ENCODE measurements at places on chromosomes 2 and 18.
A peak's percentile ranks its signal among the peaks of the same experiment; 100 is the strongest.

DNA sequence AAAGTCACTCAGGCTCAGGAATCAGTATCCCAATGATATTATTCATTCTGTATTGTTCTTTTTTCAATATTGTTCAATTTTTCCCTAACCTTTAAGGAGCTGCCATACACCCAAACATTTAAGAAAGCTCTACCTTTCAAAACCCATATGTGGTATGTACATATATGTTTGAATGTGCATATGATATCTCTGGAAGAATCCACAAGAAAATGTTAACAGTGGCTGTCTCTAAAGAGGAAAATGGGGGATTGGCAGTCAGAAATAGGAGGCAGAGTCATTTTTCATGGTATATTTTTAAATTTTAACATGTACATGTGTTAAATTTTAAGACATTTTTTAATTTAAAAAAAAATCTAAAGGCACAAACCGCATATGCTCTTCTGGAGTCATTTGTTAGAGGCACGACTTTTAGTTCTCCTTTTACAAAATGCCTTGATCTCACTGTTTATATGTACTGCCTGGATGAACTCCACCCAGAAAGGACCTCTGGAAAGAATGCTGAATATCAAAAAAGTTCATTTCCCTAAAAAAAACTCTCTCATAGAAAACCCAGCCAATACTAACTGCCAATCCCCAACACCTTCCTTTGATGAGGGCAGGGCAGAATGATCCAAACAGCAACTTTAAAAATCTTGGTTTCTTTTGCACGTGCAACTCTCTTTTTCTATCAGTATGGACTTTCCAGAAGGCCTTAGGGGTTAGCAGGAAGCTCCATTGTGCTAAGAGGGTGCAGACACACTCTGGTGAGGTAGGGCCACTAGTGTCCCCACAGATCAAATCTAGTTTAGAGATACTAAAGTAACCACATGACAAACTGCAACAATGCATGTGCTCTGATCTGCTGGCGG is 23.6 kb downstream of the KCTD1 start:
- no peak for DNase-seq

GRCh38 chr2:3285901-3286645 is 91.5 kb downstream of the EIPR1 start:
- peak; percentile 43 for DNase-seq

- no peak for DNase-seq
Measured at GRCh38 chr2:59254279-59254678, 1013.2 kb upstream of the FANCL start.

DNA sequence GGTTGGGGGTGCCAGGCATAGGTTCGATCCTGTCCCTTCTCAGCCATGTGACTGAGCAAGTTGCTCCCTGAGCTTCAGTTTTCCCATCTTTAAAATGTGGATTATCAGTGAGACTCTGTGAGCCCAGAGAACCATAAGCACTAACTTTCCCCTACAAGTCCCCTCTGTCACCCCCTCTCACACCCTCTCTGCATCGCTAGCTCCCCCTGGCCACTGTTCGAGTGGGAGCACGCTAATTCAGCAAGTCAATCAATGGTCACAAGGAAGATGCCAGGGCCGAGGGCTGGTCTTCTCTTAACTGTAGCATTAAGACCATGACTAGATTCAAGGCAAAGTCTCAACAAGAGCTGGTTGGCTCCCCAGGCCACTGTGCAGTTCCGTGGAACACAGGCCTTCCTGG is 66.2 kb downstream of the BCL2L11 start:
- DNase-seq: no peak

- peak; percentile 68 for DNase-seq
Measured at GRCh38 chr18:32469190-32469651, 1.5 kb downstream of the GAREM1 start.

DNA sequence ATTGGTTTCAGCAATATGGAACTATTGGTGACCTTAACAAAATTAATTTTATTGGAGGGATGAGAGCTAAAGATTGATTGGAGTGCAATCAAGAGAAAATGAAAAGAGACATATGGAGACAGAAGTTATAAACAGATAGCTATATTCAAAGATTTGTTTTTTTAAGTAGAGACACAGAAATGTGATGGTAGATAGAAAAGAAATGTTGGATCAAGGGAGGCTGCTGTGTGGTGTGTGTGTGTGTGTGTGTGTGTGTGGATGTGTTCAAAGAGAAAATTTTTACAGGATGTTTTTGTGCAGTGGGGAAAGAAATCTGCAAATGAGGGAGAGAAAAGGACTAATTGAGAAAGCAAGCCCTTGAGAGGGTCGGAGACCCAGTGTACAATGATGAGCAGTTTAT is 249.5 kb upstream of the SPHKAP start:
- DNase-seq: no peak

GRCh38 chr2:80499095-80499494 is 194.5 kb upstream of the LRRTM1 start:
- peak; percentile 68 for DNase-seq

- DNase-seq: no peak
Measured at GRCh38 chr18:11040823-11041656, 108.3 kb downstream of the PIEZO2 start.

DNA sequence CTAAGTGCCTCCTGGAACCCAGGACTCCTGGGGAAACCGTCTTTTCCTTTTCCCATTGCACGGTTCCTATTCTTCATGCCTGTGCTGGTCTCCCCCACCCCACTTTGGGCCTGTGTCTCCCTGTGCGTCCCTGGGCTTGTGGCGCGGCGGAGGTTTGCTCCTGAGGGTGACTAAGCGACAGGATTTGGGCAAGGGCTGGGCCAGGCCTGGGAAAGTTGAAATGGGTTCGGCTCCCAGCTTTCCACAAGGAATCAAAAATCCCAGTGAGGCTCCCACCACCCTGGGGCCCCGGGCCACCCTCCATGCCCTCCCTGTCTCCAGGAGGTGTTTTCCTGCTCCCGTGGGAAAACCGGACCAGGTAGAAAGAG is 197.6 kb downstream of the NDUFA10 start:
- no peak for DNase-seq

DNA sequence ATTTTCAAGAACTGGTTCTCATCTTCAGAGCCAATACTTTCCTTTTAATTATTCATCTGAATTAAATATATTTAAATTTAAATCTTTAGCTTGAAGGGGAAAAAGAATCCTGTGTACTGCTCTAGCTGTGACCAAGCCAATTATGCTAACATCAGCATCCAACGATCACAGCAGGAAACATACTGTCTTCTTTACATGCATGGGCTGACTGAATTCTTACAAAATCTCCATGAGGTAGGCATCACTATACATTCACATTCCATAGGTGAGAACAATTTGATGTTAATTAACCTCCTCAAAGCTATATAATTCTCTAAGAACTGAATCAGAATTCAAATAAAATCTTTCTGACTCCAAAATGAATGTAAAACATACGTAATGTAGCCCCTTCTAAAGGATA is 118.8 kb upstream of the MAP2 start:
- DNase-seq: no peak

DNA sequence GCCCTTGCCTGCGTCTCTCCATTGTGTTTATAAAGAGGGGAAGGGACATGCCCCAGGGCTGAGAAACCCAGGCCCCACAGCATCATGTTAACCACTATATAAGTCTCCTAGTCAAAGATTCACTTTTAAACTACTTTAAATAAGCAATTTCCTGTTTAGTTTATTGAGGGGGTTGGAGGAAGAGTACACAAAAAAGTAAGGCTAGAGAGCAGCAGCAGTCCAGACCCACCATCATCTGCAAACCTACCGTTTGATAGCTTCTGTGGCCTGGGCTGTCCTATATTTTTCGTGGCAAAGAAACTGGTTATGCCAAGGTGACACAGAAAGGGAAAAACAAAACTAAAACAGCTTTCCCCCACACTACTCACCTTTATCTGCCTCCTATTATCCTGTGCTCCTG is 646.1 kb downstream of the IRS1 start:
- no peak for DNase-seq

DNA sequence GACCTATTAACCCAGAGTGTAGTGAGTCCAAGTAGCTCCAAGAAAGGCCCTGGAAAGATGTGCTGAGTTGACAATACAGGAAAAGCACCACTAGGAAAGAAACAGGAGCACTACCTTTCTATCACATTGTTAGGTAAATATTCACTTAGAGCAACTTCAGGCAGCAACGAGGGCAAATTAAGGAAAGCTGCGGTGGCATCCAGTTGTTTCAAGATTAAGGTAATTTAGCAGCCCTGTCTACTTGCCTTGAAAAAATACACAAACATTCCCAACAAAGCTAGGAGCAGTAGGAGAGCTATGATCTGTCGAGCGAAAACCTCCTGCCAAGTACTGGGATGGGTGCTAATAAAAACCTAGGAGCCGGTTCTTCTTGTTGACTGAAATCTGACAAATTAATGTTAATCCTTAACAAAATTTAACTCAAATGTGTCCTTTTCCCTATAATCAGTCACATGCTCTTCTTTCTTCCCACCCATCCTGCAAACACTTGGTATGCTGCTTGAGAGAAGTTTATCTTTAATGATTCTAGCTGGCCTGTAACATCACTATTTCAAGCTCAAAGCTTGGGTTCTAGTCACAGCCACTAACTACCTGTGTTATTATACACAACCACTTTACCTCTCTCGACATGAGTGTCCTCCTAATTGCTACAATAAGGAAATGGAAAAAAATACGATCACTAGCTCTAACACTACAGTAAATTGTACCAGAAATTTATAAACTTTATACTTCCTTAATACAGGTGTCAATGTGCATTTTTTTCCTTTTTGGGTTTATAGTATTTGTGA is 2.0 kb downstream of the ACAA2 start:
- no peak for DNase-seq

DNA sequence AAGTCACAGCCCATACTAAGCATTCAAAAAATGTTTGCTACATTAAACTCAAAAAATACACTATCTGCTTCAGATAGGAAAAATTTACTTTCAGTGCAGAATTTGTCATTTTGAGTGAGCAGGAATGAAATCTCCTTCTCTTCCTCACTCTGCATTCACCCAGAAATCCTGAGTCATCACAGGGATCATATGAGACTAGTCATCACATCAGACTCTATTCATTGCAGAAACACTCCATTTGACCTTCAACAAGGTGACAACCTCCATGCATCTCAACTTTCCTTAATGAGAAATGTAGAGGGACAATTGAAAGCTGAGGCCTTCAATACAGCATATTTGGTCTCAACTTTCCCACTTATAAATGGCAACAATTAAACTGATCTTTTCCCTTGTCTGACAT is 130.4 kb upstream of the CYP26B1 start:
- no peak for DNase-seq

- no peak for DNase-seq
Measured at GRCh38 chr2:10402062-10402585, 46.0 kb downstream of the ODC1 start.

DNA sequence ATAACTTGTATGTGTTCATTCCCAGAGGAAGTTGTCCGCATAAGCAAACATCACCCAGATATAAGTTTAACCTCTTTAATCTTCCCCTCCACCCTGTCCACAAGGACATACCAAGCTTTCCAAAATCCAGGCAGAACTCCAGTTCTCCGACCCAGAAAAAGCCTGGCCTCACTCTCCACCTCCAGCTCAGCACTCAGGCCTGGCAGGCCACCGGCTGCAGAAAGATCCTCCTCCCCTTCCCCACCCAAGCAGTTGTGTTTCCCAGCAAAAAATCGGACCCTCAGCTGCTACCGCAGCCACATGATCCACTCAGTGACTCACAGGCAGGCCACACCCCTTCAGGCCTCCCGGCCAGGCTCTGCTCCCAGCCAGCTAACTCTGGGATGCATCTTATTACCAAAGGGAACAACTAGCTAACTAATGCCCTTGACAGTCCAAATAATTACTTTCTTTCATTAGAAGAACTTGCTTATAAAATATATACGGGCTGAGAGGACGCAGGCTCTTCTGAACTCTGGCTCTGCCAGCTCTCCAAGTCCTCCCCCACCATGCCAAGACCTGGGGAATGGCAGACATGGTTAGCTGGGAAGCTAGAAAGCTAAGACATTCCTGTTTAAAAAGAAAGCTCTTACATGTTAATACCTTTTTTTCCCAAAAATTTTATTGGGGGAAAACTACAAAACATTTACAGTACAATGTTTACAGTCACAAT is 4.5 kb downstream of the ZFP36L2 start:
- peak; percentile 92 for DNase-seq

DNA sequence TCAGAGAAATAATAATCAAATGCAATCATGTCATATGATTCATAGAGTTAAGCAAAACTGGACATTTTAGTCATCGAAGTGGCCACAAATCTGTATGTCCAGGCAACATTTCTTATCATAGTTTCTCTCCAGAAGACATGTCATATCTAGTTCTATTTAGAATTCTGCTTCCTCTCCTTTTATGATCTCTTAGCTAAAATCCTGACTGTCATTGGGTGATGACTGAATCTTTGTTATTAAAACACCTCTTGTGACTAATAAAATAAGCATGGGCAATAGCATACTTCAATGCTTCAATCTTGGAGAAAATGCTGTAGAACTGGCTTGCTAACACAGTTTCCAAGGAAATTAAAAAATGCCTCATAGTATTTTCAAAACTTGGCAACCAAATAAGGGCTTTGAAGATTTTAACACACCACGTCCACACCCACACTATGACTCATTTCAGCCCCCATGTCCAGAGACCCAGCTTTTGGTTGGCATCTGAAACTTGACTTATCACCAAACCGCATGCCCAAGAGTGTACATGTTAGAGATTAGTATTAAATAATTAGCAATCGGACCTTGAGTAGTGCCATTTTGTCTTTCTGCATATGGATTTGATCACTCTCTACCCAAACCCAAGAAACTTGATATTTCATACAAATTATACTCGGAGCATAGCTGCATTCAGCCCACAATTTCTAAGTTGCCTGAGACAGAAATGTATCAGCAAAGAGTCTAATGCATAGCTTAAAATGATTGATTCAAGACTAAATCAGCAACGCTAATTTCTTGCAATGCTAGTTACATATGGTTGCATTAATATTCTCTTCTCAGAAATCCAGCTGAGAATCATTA is 106.5 kb upstream of the ETAA1 start:
- no peak for DNase-seq

GRCh38 chr2:176639671-176640070 is 370.4 kb downstream of the MTX2 start:
- DNase-seq: no peak

GRCh38 chr2:118661179-118661578 is 186.3 kb downstream of the EN1 start:
- DNase-seq: no peak

DNA sequence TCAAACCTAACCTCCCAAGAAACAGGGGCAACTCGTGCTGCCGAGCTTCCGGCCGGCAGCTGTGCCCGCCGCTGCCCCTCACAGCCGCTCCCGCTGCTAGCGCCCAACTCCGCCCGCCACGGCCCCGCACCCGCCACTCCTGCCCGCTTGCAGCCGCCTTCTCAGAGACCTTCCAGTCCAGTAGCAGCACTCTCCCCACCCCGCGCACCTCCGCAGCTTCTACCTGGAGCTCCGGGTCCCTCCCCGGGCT is 722 bp upstream of the C2orf15 start:
- no peak for DNase-seq

- DNase-seq: no peak
Measured at GRCh38 chr2:199220920-199221319, 236.8 kb downstream of the SATB2 start.

DNA sequence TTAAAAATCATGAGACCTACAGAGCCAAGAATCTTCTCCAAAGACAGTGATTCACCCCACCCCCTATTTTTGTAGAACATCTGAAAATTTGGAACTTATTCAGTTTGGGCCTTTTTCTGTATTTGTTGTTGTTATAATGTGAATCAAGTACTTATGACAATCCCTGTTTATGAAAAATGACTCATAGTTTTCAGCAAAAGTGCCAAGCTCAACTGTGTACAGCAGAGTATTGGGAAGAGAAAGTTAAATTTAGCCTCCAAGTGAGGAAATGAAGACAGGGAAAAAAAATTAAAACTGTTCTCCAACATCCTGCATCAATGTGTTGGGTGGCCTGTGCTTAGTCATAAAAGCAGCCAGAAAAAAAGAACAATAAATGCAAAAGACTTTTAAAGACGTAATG is 46.2 kb downstream of the LRATD1 start:
- DNase-seq: no peak

- no peak for DNase-seq
Measured at GRCh38 chr2:16207611-16208010, 267.3 kb downstream of the MYCN start.
